ENCODE measurements at places on chromosomes 5 and 9. TPM values are rescaled to one million over a fixed set of nuclear protein-coding genes. Genes with fewer than 3 reads are reported as not detected.

DNA sequence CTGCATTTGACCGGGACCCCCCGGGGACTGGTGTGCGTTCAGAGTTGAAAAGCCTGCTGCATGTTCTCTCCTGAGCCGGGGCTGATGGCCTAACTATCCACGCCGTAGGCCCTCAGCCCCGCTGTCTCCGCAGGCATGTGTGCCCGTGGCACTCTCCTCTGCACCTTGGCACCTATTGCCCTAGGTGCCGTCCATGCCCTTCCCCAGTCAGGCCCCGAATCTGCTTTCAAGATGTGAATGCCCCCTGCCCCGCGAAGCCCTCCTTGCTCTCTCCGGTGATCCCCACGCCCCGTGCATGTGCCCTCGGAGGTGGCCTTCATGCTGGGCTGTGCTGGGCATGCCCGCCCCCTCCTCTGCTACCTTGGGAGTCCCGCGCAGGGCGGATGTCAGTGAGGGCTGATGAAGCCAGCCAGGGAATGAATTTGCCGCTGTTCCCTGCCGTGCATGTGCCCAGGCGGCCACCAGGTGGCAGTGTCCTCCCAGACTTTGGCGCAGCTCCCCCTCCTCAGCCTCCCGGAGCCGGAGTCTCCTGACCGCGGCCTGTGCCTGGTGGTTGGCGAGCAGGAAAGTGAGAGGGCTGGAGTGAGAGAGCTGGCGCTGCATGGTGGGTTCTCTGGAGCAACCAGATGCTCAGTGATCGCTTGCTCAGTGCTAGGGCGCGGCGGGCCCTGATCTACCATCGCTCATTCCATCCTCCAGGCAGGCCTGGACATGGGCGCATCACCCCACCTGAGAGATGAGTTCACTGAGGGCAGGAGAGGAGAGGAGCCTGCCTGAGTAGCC, 112.9 kb upstream of the LMX1B start:
- DNase-seq = peak; percentile 78

GRCh38 chr9:2723376-2724065, 6.2 kb downstream of the KCNV2 start:
- DNase-seq = no peak

- no peak for DNase-seq
These were observed 548.6 kb downstream of the CSNK1G3 start for GRCh38 chr5:124060413-124061067.

DNA sequence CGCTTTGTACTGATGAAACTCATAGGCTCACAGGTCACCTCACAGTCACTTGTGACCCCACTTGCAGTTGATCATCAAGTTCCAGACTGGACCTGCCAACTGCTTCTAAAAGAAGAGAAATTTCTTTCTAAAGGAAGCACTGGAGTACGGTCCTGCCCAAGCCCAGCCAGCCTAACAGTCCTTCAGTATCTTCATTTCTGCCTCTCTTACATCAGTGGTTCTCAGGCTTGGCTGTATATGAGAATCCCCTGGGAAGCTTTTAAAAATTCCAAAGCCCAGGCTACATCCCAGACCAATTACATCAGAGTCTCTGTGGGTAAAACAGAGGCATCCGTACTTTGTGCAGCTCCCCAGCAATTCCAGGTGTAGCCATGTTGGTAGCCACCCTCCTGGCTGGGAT, 282.1 kb downstream of the NFIB start:
- no peak for DNase-seq

- DNase-seq = no peak
These were observed 366.0 kb downstream of the HTR1A start for GRCh38 chr5:63596254-63596653.

DNA sequence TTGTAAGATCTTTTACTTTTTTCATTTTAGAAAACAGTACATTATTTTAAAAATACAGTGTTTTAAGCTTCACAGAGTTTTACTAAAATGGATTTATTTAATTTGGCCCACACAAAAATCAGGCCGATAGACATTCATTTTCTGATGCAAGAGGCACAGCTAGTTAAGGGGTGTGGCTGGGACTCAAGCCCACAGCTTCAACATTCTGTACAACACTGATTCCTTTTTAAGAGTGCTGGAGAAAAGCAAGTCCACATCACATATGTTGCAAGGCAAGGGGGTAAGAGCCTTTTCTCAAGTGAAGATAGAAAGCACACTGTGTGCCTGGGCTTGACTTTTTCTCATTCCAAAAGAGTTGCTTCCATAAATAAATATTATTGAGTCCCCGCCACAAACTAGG, 195.9 kb downstream of the RFK start:
- DNase-seq = no peak

DNA sequence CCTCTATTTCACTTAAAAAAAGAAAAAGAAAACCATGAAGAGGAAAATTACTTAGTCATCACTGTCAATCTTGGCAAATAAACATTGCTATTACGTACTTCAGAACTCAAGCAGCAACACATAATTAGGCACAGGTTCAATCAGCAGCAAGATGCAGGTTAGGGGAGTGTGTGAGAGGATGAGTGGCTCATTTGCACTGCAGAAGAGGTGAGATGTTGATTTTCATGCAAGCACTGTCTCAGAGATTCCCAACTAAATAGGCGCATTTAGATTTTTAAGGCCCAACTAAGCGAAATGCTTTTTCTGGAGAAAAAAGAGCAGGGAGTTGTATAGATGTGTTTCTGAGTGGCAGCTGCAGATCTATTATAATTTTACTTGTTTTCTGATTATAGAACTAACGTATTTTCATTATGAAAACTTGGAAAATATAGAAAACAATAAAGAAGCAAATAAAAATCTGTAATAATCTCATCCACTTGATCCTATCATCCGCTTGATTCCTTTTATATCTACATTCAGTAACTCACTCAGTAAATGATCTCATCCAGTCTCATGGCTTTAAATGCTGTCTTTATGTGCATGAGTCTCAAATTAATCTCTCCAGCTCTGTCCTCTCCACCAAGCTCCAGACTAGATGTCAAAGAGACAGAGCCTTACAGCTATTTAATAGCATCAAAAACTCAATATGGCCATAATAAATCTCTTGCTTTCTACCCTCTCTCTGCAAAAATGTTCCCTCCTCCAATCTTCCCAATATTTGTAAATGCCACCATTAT, 162.5 kb downstream of the ZNF462 start:
- DNase-seq = no peak

DNA sequence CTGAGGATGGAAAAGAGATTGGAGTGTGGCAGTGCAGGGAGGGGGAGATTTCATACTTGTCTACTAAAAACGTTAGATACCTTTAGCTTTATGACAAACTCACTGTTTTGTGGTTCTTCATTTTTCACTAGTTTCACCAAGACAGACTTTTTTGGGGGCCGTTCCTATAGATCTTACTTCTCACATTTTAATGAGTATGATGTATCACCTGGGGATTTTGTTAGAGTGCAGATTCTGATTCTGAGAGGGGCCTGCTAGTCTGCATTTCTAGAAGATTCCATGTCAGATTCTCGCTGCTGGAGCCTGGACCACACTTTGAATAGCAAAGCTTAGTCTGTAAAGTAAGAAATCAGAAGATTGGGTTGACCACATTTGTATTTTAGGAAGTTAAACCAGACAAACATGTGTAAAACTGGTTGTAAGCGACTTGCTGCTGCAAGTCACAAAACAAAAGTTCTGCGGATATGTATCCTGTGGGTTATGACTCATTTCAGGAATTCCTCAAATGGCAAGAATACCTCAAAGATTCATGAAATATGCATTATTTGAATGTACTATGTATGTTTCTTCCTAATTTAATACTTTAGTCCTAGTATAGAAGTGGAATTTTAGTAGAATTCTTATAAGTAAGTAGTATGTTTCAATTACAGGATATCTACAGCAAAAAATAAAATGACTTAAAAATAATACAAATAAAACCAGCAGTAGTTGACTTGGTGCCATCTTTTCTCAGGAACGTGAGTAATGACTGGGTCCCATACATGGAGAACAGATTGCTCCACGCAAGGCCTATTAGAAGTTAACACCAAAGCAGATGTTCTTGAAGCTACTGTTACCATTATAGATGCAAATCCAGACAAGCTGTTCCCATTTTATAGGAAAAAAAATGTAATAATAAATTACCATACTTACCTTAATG, 27.8 kb downstream of the NFIL3 start:
- DNase-seq = no peak

DNA sequence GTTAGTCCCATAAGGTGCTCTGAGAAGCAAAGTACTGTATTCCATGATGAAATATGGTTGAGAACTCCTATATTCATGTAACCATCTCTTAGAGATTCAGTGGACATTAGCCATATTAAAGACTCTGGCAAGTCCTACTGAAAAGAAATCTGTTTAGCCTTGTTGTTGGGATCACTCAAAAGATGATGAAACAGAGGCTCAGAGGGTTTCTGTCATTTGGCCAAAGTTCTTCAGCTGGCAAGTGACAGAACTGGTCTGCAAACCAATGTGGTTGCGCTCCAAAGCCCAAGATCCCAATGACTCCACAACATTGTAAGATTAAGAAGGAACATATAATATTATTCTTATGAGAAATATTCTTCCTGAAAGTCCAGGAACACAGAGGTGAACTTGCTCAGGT, 462.9 kb downstream of the ACTL7B start:
- no peak for DNase-seq

Gene SLC6A7
- not detected for total RNA-seq

Gene FRMD3
- 1.2 TPM for total RNA-seq
